ENCODE measurements at places on chromosomes 2 and 18.
A peak's percentile ranks its signal among the peaks of the same experiment; 100 is the strongest.

DNA sequence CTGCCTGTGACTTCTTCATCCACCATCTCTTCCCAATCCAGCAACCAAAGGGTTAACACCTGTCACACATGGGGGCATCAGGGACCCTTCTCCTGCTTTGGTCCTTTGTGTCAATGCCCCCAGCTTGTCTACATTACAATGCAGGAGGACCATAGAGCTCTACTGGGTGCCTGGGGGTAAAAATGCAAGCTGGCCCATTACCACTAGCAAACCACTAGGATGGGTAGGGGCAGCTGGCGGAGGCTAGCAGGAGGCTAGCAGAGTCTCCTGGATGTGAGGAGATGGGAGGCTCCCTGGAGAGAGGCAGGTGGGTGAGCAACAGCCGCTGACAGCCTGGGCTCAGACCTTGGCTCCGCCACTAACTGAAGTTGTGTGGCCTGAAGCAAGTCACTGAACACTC is 153.4 kb upstream of the SKOR2 start:
- DNase-seq, result no peak

DNA sequence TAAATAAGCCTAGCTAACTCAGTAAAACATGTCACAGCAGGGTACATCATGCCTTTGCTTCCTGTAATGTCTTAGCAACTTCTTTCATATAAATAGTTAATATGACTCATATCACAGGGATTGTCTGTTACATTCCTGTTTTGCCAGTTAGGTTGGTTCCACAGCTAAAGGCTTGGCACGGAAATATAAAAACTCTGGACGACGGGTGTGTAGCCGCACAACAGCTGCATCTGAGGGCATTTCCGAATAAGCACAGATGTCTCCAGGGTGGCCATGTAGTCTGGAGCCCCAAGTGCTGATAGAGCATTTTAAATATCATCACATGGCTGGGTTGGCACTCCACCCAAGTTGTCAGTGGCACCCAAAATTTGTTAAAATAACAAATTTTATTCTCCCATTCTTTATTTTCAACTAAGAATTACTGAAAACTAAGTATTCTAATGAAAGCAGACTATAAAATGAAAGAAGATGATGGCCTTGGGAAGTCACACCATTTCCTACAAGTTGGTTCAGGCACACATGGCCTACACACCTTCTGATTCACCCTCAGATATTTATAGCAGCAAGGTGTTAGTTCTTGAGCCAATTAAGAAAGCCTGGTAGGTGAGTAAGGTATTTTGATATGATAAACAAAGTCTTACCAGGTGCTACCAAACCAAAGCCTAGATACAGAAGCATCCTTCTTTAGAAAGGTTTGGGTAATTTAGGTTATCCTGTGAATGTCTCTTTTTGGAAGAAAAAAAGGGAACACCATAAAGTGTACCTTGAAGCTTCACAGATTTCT is 61.8 kb upstream of the STK17B start:
- DNase-seq, result no peak

DNA sequence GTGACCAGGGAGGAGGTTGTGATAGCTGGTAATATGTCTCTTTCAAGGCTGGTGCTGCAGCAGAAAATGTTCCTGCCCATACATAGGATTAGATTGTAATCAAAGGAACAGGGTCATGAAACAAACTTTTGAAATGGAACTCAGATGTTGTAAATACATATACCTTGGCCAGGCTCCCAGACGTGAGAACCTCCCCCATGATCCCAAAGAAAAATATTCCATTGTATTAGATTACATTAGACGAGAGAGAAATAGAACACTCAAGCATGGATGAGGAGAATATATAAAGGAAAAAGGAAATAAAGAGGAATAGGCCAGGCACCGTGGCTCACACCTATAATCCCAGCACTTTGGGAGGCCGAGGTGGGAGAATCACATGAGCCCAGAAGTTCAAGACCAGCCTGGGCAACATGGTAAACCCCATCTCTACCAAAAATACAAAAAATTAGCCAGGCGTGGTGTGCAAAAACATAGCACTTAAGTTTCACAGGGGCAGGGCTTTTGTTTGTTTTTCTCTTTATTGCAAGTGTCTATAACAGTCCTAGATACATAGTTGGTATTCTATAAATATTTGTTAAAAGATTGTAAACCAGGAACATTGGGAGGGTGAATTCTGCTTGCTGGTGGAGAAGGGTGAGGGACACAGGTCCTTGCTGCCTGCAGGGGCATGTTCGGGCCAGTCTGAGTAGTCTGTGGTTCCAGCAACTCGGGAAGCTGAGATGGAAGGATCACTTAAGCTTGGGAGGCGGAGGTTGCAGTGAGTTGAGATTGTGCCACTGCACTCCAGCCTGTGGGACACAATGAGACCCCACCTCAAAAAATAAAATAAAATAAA is 52.8 kb downstream of the RPL37A start:
- DNase-seq, result no peak

GRCh38 chr2:174581491-174581890 is 16.1 kb downstream of the WIPF1 start:
- DNase-seq, result no peak

- DNase-seq, result no peak
Observed at GRCh38 chr2:40192864-40193669, 258.8 kb downstream of the SLC8A1 start.

DNA sequence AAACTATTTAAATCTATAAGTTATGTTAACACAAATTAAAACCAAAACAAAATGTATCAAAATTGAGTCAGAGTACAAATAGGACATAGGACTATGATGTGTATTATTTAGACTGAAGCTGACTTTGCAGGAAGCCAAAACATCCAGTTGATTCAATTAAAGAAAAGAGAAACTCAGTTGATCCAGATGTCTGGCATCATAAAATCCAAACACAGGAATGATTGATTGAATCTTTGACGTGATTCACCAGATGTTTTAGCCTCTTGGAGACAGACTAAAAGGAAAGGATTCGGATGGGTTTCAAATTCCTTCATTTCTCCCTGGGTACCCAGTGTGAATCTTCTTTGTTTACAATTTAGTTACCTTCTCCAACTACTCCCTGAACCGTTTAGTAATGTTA is 272.9 kb downstream of the IRS1 start:
- no peak for DNase-seq

DNA sequence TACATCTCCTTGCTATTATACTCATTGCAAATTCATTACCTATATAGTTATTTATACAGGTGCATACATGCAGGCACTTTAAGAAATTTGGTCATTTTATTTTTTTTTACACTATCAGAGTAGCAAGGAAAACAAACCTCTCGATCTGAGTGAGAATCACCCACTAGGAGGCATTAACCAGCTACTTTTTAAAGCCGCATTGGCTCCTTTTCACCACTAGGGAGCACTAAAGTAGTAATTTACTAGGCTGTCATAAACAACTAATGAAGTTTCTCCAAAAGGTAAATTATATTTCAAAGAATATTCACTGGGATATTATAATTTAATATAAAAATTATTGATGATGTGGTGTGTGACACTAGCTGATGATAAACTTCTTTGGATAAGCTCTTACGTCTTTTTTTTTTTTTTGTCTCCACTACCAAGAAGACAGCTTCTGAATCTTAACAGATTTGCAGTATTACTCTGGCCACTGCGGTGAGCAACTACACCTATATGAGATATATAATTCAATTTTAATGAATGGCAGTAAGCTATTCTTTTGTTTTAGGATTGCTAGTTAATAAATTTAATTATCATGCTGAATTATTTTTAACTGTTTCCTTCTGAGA is 101.9 kb downstream of the NOL4 start:
- DNase-seq, result peak; percentile 25

DNA sequence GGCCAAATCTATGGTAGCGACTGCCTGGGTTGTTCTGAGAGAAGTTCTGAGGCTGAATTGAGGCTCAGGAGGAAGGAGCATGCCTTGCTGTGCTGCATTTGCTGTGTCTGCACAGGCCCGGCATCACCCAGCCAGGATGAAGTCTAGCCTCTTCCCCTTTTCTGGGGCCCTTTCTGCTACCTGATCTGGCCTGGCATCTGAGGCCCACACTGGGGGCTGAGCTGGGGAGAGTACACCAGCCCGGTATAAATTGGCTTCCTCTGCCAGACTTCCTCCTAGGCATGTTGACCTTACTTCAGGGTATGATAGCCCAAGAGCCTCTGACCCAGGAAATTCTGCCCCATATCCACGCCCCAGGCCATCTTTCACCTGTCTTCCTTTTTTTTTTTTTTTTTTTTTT is 30.0 kb downstream of the MRPL35 start:
- DNase-seq, result no peak

- no peak for DNase-seq
Observed at GRCh38 chr2:120732506-120733237, 3.0 kb upstream of the GLI2 start.

DNA sequence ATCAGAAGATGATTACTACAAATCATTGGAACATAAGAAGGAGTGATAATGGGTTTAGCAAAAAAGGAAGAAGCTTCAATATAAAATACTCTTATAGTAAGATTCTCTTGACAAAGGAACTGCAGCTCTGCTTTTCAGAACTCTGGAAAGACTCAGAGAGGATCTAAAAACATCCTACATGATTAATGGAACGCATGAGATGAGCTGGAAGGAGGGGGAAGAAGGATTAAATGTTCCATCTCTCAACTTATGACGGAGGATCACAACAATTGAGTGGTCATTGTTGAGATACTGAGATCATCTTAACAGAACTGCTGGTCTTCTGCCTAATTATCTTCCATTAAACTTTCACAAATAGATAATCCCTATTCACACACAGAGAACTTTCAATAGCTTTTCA is 267.5 kb upstream of the SLC8A1 start:
- no peak for DNase-seq

DNA sequence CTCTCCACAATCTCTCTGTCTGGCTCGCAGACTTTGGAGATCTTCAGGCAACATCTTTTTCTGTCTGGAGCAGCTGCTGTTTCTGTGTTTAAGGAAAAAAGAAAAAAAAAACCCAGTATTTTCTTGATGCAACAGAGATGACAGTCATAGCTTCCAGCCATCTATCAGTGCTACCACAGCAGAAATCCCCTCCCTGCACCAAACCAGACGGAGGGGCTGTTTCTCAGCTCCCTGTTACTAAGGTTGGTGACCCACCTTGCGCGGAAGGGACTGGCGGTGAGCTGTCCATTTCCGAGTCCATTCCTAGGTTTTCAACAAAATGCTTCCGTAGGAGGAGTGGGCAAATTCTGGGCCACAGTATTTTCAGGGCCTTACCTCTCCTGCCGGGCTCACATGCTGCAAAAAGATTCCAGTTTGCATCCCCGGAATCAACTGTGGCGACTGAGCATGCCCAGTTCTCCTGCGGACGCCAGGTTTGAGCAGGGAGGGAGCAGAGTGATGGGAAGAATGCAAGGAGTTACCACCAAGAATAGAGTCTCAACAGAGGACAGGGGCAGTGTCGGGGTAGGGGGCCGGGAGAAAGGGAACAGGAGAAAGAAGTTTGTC is 1.2 kb downstream of the SLC4A10 start:
- DNase-seq, result no peak

DNA sequence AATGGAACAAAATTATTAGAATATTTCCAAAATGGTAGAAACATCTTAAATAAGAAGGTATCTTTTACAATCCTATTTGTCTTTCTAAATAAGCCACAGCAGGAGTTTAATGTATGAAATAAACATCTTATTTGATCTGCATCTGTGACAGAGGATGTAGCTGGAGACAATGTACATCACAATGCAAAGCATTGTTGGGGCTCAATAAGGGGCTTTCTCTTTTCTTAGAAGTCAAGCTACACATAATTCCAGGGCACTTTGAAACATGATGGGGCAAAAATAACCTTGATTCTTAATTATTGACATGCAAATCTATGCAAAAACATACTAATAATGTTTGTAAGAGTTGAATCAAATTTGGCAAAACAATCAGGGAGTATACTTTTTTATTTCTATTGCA is 255.1 kb downstream of the DSC3 start:
- no peak for DNase-seq

GRCh38 chr2:98494699-98495098 is 50.0 kb downstream of the INPP4A start:
- DNase-seq, result no peak

DNA sequence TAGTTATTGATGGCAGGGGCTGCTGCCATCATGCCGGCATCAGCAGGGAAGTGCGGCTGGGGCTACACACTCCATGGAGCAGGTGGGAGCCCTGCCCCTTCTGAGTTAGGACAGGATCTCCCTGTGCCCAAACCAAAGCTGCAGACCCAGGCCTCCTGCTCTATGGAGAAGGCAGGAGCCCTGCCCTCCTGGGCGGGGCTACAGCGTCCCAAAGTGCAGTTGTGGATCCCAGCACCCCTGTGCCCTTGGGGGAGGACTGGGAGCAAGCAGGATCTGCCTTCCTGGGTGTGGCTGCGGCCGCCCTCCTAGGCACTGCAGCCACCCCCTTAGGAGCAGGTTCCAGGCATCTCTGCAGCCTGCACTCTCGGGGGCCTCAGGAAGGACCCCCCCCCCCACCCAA is 1392.4 kb upstream of the SLC39A10 start:
- no peak for DNase-seq

DNA sequence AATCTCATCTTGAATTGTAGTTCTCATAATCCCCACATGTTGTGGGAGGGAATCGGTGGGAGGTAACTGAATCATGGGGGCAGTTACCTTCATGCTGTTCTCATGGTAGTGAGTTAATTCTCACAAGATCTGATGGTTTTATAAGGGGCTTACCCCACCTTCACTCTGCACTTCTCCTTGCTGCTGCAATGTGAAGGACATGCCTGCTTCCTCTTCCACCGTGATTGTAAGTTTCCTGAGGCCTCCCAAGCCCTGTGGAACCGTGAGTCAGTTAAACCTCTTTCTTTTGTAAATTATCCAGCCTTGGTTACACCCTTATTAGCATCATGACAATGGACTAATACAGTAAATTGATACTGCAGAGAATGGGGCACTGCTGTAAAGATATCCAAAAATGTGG is 57.9 kb downstream of the SCN7A start:
- DNase-seq, result no peak

DNA sequence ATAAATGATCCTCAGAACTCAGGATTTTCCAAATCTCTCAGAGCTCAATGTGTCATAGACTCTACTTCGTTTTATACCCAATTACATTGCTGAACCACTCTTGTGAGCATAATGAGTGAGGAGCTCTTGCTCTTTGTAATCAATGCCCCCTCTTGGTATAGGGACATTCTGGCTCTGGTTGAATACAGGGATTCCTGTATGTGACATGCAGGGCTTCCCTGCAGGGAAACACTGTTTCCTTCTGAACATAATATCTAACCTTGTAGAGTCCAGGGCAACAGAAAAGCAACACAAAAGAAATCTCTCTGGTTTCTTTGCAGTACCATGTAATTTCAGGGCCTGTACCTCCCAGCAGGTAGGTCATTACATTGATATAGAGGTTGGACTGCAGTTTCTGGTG is 101.5 kb downstream of the CPS1 start:
- no peak for DNase-seq

DNA sequence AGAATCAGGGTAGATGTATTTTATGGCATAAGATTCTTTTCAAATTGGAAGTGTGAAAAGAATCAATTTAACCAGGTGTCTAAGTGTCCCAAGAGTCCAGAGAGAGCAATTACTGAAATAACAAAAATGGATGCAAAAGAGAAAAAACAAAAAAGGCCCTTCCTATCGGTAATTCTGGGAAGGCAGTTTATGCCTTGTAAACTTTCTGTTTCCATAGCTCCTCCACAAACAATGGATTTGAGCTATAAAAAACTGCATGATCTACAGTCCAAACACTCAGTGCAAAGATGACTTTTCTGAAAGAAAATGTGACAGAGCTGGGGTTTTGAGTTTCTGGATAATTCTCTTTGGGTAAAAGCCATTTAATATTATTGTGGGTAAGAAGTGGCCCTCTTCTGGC is 366.1 kb downstream of the EN1 start:
- no peak for DNase-seq

Data from frontal cortex (tissue), 4 donors.